ENCODE measurements at places on chromosomes 1 and 21. TPM values are rescaled to one million over a fixed set of nuclear protein-coding genes. Genes with fewer than 3 reads are reported as not detected.

GRCh38 chr1:11729498-11730428, 6.2 kb upstream of the AGTRAP start:
- no peak for DNase-seq
- peaks cover 9% of the 10 kb centered on the region for H3K4me1 ChIP-seq
- no peaks in the 10 kb centered on the region for H3K36me3 ChIP-seq
- H3K27me3 ChIP-seq = no peaks in the 10 kb centered on the region
- H3K27ac ChIP-seq = no peak overlapping the region

DNA sequence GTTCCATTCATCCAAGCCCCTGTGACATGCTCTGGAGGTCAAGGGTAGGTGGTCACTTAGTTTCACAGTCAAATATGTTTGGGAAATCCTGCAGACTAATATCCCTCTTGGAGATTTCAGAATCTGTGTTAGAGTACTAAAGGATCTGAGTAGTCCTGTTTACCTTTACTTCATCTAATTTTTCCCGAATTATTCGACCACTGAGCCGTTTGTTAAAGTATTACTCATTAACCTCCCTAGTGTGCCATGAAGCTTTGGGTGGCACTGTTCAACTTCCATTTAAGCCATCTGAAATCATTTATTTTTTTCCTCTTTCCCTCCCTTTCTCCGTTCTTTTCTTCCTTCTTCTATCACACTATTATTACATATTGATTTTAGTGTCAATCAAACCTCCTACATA, 109.9 kb downstream of the NGF start:
- peaks cover 8% of the 10 kb centered on the region for H3K4me1 ChIP-seq
- H3K36me3 ChIP-seq = no peaks in the 10 kb centered on the region
- H3K27me3 ChIP-seq = no peaks in the 10 kb centered on the region
- H3K4me3 ChIP-seq = no peak overlapping the region

ERG gene
- not detected for total RNA-seq

DNA sequence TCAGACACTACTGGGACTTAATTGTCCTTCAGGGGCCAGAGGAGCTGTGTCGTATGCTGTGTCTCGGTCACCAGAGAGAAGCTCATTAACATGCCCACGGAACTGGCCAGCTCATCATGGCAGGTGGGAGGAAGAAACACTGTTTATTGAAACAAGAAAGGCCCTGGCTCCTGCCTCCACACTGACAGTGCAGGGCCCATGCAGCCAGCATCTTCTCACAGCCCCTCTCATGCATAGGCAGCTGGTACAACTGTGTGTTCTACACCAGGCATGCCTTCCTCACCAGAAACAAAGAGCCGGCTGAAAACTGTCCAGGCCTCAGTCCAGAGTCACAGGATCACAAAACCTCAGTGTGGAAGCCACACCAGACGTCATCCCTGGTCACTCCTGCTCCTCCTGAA, 106.0 kb downstream of the UBE2U start:
- H3K4me1 ChIP-seq = no peaks in the 10 kb centered on the region
- no peak for DNase-seq
- no peaks in the 10 kb centered on the region for H3K27me3 ChIP-seq
- no peak overlapping the region for H3K27ac ChIP-seq
- no peaks in the 10 kb centered on the region for H3K36me3 ChIP-seq
- H3K4me3 ChIP-seq = no peak overlapping the region

DNA sequence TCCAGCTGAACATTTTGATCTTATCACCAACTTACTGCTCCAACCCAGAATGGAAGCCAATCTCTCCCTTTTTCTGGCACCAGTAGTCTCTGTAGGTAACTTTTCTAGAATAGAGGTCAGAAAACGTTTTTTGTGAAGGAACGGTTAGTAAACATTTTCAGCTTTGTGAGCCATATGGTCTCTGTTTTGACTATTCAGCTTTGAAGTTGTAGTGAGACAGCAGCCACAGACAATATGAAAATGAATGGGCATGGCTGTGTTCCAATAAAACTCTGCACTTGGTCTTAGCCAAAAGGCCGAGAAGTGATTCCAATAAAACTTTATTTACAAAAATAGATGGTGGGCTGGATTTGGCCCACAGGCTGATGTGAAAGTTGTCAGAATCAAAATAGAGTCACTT, 28.9 kb downstream of the MAP10 start:
- peaks cover 4% of the 10 kb centered on the region for H3K4me1 ChIP-seq
- no peaks in the 10 kb centered on the region for H3K36me3 ChIP-seq
- no peak overlapping the region for H3K27ac ChIP-seq
- no peaks in the 10 kb centered on the region for H3K27me3 ChIP-seq
- no peak for DNase-seq

DNA sequence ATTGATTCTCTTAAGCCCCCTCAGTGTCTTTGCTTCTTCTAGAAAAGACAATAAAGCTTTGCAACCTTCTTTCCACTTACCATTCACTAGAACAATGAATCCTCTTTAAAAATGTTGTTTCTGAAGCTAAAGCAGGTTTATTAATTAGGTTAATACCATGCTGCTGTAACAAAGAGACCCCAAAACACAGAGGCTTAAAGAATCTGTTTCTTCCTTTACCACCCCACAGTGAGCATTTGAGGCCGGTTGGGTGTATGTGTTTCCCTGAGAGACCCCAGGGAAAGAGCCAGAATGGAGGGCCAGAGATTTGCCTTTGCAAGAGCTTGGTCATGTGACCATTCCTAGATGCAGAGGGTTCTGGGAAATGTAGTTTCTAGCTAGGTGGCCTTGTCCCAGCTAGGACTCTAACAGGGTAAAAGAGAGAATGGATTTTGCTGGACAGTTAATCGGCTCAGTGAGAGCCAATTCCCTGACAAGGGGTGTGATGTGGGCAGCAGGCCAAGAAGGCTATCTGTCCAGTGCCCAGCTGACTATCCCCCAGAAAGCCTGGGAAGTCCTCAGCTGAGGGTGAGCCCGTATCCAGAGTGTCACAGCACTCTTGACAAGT, 191.8 kb upstream of the TMEM51 start:
- no peak for DNase-seq
- H3K27ac ChIP-seq = no peak overlapping the region
- H3K27me3 ChIP-seq = no peaks in the 10 kb centered on the region
- H3K4me1 ChIP-seq = no peaks in the 10 kb centered on the region
- no peaks in the 10 kb centered on the region for H3K36me3 ChIP-seq

- no peak overlapping the region for H3K27ac ChIP-seq
- no peak overlapping the region for H3K4me3 ChIP-seq
- no peaks in the 10 kb centered on the region for H3K27me3 ChIP-seq
- DNase-seq = no peak
These were observed 25.0 kb downstream of the LRRC8C start for GRCh38 chr1:89657886-89658285.

- peaks cover 13% of the 10 kb centered on the region for H3K4me1 ChIP-seq
- H3K36me3 ChIP-seq = no peaks in the 10 kb centered on the region
- H3K4me3 ChIP-seq = no peak overlapping the region
- no peak overlapping the region for H3K27ac ChIP-seq
- no peaks in the 10 kb centered on the region for H3K27me3 ChIP-seq
- no peak for DNase-seq
These were observed 17.0 kb downstream of the TRAF5 start for GRCh38 chr1:211343607-211344006.

PLXNA2 gene
- 69.7 TPM for total RNA-seq

GRCh38 chr1:216224233-216224632, 199.0 kb downstream of the USH2A start:
- peaks cover 79% of the 10 kb centered on the region for H3K27me3 ChIP-seq
- no peaks in the 10 kb centered on the region for H3K4me1 ChIP-seq
- no peak for DNase-seq
- H3K4me3 ChIP-seq = no peak overlapping the region
- H3K36me3 ChIP-seq = no peaks in the 10 kb centered on the region

GRCh38 chr1:171973421-171973820, 132.1 kb downstream of the DNM3 start:
- no peak overlapping the region for H3K4me3 ChIP-seq
- no peaks in the 10 kb centered on the region for H3K36me3 ChIP-seq
- DNase-seq = no peak
- no peaks in the 10 kb centered on the region for H3K4me1 ChIP-seq
- no peaks in the 10 kb centered on the region for H3K27me3 ChIP-seq
- no peak overlapping the region for H3K27ac ChIP-seq

DNA sequence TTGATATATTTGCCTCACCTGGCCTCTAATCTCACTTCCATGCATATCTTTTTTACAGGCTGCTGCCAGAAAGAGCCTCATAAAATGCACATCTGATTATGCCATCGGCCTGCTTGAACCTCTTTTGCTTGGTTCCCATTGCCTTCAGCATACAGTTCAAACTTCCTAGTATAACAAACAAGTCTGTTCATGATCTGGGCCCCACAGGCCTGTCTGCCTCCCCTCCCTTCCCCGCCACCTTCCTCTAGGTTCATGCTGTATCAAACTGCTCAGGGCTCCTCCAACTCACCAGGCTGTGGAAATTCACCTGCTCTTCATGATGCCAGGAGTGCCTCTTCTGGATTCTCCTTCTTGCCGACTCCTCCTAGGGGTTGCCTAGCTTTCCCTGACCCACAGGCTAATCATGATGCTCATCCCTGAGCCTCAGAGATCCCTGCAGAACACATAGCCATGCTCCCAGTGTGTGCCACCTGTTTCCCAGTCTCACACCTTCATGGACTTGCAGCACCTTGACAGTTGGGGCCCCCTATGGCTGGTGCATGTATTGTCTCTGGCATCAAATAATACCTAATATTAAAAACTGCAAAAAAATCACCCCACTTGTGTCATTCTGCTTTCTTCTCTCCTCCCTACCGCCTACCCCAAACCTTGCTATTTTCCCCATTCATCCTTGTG, 33.7 kb upstream of the CD2 start:
- no peak for DNase-seq
- H3K27ac ChIP-seq = no peak overlapping the region
- no peaks in the 10 kb centered on the region for H3K27me3 ChIP-seq
- H3K4me3 ChIP-seq = no peak overlapping the region
- peaks cover 7% of the 10 kb centered on the region for H3K4me1 ChIP-seq

TMOD4 gene
- total RNA-seq = 1.1 TPM

GRCh38 chr1:27787895-27788294, 14.9 kb downstream of the STX12 start:
- H3K4me1 ChIP-seq = peaks cover 9% of the 10 kb centered on the region
- H3K4me3 ChIP-seq = no peak overlapping the region
- H3K27me3 ChIP-seq = no peaks in the 10 kb centered on the region
- peak; percentile 67 for DNase-seq
- peaks cover 19% of the 10 kb centered on the region for H3K36me3 ChIP-seq

S100A7A gene
- not detected for total RNA-seq

TCEA3 gene
- total RNA-seq = 1.5 TPM

GRCh38 chr1:78044796-78045562, 787 bp upstream of the GIPC2 start:
- no peak overlapping the region for H3K27ac ChIP-seq
- peaks cover 8% of the 10 kb centered on the region for H3K4me1 ChIP-seq

DNA sequence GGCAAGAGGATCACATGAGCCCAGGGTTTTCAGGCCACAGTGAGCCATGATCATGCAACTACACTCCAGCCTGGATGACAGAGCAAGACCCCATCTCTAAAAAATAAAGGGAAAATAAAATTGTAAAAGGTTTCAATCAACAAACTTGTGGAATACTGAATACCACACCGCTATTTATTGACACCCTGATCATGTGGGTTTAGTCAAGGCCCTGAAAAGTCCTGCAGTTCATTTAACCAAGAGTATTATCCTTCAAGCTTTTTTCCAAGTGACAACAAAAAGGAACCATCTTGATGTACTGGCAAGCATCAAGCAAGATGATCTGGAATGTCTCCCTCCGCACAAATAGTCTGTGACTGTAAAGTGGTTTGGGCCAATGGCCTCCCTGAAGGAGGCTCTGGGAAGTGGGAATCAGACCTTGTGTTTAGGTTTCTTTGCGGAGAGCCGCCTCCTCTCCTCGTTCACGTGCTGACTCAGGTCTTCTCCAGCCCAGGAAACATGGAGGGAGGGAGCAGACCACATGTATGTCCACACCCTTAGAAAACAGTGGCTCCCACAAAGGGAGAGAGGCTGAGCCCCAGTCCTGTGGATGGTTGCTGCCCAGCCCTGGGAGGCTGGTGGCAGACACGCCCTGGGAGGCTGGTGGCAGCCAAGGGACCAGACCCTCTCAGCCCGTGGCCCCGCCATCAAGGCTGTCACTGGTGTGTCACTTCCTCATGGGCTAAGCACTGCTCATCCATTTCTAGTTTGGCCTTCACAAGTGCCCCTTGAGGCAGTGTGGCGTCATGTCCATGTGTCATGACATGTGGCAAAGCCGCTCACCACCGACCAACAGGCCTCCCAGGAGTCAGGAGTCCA, 56.7 kb downstream of the RIPK4 start:
- H3K27ac ChIP-seq = no peak overlapping the region
- no peak for DNase-seq
- peaks cover 24% of the 10 kb centered on the region for H3K4me1 ChIP-seq
- no peaks in the 10 kb centered on the region for H3K27me3 ChIP-seq
- no peaks in the 10 kb centered on the region for H3K36me3 ChIP-seq

- H3K27ac ChIP-seq = no peak overlapping the region
- no peaks in the 10 kb centered on the region for H3K36me3 ChIP-seq
- H3K4me3 ChIP-seq = no peak overlapping the region
- no peak for DNase-seq
- no peaks in the 10 kb centered on the region for H3K4me1 ChIP-seq
These were observed 26.2 kb downstream of the RGS7 start for GRCh38 chr1:241330619-241331327.

GRCh38 chr1:75342786-75343185, 208.6 kb downstream of the LHX8 start:
- H3K36me3 ChIP-seq = peaks cover 13% of the 10 kb centered on the region
- no peak for DNase-seq
- no peaks in the 10 kb centered on the region for H3K27me3 ChIP-seq
- H3K27ac ChIP-seq = no peak overlapping the region
- no peak overlapping the region for H3K4me3 ChIP-seq

CD53 gene
- not detected for total RNA-seq

SNRNP40 gene
- total RNA-seq = 65.4 TPM

ARHGAP30 gene
- total RNA-seq = 0.58 TPM

GRCh38 chr1:169707912-169708604, 3.4 kb downstream of the SELL start:
- H3K27me3 ChIP-seq = peaks cover 46% of the 10 kb centered on the region
- no peak overlapping the region for H3K27ac ChIP-seq
- H3K4me1 ChIP-seq = peaks cover 7% of the 10 kb centered on the region
- no peak overlapping the region for H3K4me3 ChIP-seq
- DNase-seq = no peak
- H3K36me3 ChIP-seq = no peaks in the 10 kb centered on the region

Data from MCF 10A (cell line).